ENCODE measurements at places on chromosomes 2 and 18.

GRCh38 chr18:13268158-13269012 is 49.8 kb downstream of the LDLRAD4 start:
- no peak for DNase-seq

DNA sequence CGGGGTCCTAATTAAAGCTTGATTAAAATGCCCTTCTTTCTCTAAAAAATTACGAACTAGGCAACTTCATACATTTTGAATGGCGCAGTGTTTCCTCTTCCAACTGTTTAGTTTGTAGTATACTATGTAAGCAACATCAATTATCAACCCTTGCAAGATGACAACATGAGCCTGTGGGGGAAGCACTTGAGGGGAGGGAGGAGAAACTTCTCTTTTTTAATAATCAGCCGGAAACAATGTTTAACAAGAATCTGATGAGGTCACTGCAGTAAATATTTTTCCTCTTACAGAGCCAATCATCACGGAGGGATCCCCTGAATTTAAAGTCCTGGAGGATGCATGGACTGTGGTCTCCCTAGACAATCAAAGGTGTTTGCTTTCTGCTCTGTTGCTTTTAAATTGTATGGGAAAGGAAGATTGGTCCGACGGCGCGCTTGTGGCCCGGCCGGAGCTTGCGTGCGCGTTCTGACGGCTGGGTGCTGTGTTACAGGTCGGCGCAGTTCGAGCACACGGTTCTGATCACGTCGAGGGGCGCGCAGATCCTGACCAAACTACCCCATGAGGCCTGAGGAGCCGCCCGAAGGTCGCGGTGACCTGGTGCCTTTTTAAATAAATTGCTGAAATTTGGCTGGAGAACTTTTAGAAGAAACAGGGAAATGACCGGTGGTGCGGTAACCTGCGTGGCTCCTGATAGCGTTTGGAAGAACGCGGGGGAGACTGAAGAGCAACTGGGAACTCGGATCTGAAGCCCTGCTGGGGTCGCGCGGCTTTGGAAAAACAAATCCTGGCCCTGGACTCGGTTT is 5.3 kb upstream of the DLX1 start:
- DNase-seq, result no peak

- DNase-seq, result no peak
These were observed 96.8 kb downstream of the TGFA start for GRCh38 chr2:70456585-70457495.

GRCh38 chr2:65957886-65958285 is 477.0 kb upstream of the MEIS1 start:
- DNase-seq, result no peak

- no peak for DNase-seq
These were observed 33.8 kb upstream of the CYP1B1 start for GRCh38 chr2:38109732-38110181.

DNA sequence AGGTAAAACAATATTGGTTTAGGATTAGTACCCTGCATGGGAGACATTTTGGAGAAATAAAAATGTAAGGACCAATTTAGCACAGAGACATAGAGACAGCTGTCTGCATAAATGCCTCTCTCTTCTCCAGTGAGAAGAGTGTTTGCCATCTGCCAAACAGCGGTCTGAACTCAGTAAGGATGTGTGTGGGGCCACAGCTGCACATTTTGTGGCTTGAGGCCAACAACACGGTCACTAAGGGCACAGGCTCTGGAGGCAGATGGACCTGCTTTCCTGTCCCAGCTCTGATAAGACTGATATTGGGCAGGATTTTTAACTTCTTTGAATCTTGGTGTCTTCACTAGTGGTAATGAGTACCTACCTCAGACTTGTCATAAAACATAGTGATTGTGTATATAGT is 10.2 kb downstream of the ZBTB14 start:
- no peak for DNase-seq

GRCh38 chr18:21834299-21834660 is 93.7 kb downstream of the MIB1 start:
- no peak for DNase-seq

DNA sequence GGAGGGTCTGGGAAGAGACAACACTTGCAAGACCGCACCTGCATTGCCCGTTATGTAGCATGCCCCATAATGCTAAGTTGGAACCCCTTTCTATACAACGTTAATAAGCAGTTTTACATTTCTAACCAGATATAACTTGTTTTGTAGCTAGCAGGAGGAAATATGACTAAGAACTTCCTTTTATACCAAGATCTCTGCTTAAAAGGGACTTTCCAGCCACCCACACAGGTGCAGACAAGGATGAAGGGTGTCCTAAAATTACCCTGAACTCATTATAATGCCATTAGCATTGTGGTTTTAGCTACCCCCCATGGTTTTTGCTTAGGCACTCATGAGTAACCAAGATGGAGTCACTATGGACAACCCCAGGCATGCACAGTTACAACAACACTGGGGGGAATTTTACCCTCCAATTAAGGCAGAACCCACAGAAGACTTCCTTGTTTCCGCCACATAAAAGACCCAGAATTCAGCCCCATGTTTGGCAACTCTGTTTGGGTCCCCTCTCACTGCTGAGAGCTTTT is 362.8 kb downstream of the CBLN2 start:
- peak; percentile 17 for DNase-seq

DNA sequence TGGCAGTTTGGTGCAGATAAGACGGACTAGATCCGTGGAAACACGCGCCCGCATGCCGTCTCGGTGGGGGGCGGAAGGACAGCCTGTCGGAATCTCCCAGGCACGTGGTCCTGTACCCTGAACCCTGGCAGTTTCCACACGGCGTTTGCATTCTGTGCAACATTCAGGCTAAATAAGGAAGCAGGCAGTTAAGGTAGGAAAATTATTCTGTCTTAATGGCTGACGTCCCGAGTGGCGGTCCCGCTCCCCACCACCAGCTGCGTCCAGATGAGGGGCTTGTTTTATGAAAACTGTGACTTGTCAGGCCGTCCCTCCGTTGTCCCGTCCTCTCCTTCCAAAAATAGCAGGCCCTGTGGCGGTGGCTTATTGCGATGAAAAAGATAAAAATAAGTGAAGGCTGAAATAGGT is 120.2 kb downstream of the NFATC1 start:
- DNase-seq, result no peak

DNA sequence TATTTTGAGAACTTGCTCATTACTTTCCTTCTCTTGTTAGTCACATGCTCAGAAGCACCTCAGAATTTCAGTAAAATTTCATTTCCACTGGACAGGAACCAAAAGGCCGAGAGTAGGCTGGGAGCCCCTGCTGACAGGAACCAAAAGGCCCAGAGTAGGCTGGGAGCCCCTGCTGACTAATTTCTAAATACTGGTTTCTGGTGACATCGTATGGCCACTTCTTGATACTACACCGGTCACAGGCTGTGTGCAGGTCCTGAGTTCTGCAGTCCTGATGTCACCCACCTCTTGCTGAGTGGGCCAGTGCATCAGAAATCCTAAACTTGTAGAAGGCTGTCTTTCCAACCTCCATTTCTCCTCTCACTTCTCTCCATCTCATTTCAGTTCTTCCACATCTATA is 17.7 kb upstream of the EN1 start:
- peak; percentile 42 for DNase-seq

DNA sequence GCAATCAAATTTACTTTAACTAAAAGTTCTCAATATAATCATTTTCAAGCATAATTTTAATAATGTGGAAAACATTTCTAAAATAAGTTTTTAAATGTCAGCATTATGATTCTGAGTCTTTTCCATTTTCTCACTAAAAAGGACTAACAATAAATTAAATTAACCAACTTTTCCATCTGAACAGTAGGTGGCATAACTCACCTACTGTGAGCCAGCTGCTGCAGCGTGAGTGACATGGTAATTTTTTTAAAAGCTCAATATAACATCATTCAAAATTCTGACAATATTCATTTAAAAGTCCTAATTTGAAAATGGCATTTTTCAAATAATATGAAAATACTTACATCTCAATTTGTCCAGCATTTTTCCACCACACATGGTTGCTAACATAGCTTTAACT is 66.5 kb downstream of the DTNB start:
- peak; percentile 28 for DNase-seq

DNA sequence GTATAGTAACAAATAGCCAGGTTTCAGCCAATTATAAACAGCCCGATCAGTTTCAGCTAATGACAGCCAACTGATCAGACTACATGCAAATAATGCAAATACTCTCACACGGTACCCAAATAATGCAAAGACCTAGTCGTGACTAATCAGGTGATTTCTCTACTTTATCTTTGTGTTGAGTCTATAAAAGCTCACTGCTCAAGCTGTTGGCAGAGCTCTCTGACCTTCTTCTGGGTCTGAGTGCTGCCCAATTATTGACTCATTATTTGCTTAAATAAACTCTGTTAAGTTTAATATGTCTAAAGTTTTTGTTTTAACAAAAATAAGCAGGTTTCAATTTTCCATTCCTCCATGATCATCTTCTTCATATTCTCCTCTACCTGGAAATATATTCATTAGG is 1971.7 kb downstream of the SUCLG1 start:
- no peak for DNase-seq

DNA sequence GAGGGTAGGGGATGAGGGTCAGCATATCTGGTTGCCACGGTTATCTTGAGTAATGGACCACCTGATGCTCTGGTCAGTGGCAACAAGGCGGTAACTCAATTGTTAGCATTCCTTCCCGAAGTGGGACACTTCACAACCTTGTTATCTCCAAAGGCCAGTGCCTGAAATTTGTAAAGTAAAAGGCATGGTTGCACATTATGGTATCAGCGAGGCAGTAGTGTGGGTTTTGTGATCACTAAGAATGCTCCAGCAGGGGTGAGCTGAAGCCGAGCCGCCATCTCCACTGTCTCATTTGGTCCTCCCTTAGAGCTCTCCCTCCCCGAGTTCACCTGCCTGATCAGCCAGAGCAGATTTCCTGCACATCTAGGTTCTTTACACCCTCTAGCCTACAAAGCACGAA is 50.5 kb upstream of the LGALSL start:
- no peak for DNase-seq
